ENCODE measurements at places on chromosomes 13 and 19. TPM values are rescaled to one million over a fixed set of nuclear protein-coding genes. Genes with fewer than 3 reads are reported as not detected.

DNA sequence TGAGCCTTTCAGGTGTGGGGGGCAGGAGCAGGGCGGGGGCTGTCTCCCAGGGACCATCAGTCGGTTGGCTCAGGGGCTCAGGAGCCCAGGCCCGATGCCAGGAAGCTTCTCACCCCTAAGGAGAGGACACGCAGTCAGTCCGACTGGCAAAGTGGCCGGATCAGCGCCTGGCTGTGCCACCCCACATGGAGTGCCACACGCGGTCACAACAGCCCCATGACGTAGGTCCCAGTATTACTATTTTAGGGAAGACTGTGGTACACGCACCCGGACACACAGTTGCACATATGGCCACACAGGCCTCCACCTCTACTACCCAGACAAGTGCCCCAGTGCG, 29.3 kb upstream of the GRTP1 start:
- no peak for DNase-seq

The SYT3 gene
- not detected for total RNA-seq

DNA sequence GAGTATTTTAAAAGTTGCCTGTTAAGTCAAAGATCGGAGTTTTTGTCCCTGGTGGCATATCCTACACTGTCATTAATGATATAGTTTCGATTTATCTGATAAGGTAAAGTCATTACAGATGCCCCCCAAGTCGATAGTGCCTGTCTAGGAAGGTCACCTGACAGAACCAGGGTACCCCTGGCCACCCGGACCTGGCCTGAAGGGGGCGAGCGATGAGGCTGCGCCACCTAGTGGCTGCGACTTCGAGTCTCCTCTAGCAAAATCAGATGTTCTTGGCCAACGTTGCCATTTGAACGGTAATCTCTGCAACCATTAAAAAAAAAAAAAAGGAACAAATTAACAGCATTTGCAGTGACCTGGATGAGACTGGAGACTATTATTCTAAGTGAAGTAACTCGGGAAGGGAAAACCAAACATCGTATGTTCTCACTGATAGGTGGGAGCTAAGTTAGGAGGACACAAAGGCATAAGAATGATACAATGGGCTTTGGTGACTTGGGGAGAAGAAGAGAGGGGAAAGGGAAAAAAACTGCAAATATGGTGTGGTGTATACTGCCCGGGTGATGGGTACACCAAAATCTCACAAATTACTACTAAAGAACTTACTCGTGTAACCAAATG, 565.1 kb downstream of the LIG4 start:
- peak; percentile 1 for DNase-seq

- no peak for DNase-seq
These were observed 82.0 kb downstream of the TEX26 start for GRCh38 chr13:31014456-31014855.

The CEACAM4 gene
- total RNA-seq = not detected

Measured in mammary epithelial cell (primary cell).